ENCODE measurements at places on chromosomes 2 and 18. TPM values are rescaled to one million over a fixed set of nuclear protein-coding genes. Genes with fewer than 3 reads are reported as not detected.
A peak's percentile ranks its signal among the peaks of the same experiment; 100 is the strongest.

DNA sequence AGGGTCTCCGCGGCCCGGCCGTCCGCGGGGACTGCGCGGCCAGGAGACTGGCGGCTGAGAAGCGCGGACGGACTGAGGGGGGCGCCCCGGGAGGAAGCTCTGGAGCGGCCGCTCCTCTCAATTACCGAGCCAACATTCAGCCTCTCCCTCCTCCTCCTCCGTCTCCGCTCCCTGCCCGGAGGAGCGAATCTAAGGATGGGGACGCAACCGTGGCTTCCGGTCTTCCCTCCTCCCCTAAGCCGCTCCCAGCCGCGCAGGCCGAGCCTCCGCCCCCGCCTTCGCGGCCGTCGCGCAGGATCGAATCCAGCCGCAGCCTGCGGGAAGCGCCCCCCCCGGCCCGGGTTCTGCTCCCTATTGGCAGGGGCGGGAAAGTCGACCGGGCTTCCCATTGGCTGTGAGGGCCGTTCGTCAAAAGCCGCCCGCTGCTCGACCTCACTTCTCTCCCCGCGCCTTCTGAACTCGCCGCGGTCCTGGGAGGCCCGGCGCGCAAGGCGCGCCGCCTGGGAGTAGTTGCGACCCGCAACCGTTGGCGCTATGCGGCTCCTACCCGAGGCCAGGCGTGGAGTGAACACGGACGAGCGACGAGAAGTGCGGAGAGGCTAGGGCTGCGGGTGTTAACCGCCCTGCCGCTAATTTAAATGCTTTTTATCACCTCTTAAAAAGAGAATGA, at the start of gene HNRNPLL:
Gene HNRNPLL (minus strand): TSS at position 197 of the 670 bp plus-strand sequence. CDS start 302 bp downstream, outside the sequence.
- H3K4me1 ChIP-seq, result no peaks in the 10 kb centered on the region
- peak; percentile 99 for DNase-seq
- no peaks in the 10 kb centered on the region for H3K27me3 ChIP-seq
- peak within 1 kb of the TSS; percentile 99 for H3K27ac ChIP-seq
- no peaks in the 10 kb centered on the region for H3K36me3 ChIP-seq

- no peaks in the 10 kb centered on the region for H3K27me3 ChIP-seq
- no peak overlapping the region for H3K4me3 ChIP-seq
- DNase-seq, result no peak
- no peak overlapping the region for H3K27ac ChIP-seq
- no peaks in the 10 kb centered on the region for H3K36me3 ChIP-seq
- no peaks in the 10 kb centered on the region for H3K4me1 ChIP-seq
Measured at GRCh38 chr2:116810071-116810470, 1004.4 kb upstream of the DDX18 start.

DNA sequence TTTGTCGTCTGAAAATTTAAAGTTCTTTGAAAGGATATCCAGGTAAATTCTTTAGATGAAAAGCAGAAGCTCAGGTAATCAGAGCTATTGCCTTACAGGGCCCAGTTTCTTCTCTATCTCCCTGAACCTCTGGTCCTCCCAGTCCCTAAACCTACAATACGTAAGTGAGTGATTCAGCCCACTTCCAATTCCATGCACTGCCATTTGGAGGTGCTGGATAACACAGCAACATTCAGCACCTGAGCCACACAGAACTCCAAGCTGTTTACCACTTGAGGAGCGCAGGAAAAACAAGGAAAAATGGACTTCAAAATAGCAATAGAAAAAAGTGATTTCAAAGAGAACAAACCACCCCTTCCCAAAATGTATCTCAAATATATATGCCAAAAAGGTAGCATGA, 105.0 kb upstream of the DNAJC10 start:
- H3K4me1 ChIP-seq, result no peaks in the 10 kb centered on the region
- DNase-seq, result no peak
- no peaks in the 10 kb centered on the region for H3K27me3 ChIP-seq

GRCh38 chr18:50982802-50983179, 15.0 kb downstream of the ELAC1 start:
- no peak overlapping the region for H3K4me3 ChIP-seq
- H3K36me3 ChIP-seq, result no peaks in the 10 kb centered on the region
- no peak for DNase-seq
- H3K27ac ChIP-seq, result no peak overlapping the region
- no peaks in the 10 kb centered on the region for H3K27me3 ChIP-seq
- H3K4me1 ChIP-seq, result no peaks in the 10 kb centered on the region

DNA sequence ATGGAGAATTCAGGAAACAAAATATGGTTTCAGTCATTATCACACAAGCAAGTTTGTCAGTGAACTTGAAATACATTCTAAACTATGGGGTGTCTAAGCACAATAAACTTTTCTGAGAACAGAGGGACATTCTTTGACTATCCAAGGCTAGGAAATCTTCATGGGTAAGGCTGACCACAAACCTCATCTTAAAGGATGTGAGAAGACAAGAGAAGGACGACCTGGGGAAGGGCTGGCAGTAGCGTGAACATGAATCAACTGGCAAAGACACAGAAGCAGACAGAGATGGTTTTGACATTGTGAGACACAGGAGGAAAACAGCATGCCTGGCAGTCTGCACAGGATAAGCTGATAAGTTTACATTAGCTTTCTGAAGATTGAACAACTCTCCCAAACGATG, 752.4 kb upstream of the SLC8A1 start:
- no peaks in the 10 kb centered on the region for H3K27me3 ChIP-seq
- no peak overlapping the region for H3K4me3 ChIP-seq
- no peak for DNase-seq
- H3K36me3 ChIP-seq, result no peaks in the 10 kb centered on the region
- H3K4me1 ChIP-seq, result no peaks in the 10 kb centered on the region
- H3K27ac ChIP-seq, result no peak overlapping the region

DNA sequence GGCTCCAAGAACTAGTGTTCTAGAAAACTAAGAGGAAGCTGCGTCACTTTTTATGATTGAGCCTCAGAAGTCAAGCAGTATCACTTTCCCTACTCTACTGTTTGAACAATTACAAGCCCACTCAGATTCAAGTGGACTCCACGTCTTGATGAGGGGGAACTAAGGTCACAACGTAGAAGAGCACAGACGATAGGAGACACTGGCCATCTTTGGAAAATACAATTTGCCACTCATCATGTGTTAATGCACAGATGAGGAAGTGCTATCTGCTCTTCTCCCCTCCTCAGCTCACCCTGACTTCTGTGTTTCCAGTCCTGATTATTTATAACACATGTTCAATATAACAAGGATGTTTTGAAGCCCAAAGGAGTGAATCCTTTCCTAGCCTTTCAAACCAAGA, 76.1 kb upstream of the CYP1B1 start:
- no peaks in the 10 kb centered on the region for H3K27me3 ChIP-seq
- no peaks in the 10 kb centered on the region for H3K36me3 ChIP-seq
- H3K4me3 ChIP-seq, result no peak overlapping the region
- DNase-seq, result no peak
- H3K27ac ChIP-seq, result no peak overlapping the region

MAP2 gene
- total RNA-seq, result 4.7 TPM

SPDYA gene
- not detected for total RNA-seq

SERPINB3 gene
- total RNA-seq, result not detected

Measured in uterus (tissue), 4 donors.